ENCODE measurements at places on chromosomes 3 and 15.

DNA sequence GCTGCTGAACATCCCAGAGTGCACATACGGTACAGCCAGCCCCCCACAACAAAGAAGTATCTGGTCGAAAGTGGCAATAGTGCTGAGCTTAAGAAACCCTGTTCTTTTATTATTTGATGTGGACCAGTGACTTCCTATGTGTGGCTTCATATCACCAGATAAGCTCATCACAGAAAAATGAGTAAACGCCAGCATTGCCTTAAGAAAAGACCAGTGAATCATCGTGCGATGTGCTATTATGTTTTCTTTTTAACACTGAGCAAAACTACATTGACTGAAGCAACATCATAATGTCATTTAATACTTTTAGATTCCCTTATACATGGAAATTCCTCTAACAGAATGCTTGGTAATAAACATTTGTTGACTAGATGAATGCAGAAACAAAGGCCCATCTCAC, 45.2 kb upstream of the ARRDC4 start:
- DNase-seq = no peak

- DNase-seq = no peak
These were observed 22.3 kb upstream of the CNOT10 start for GRCh38 chr3:32662647-32663046.

GRCh38 chr3:111684640-111685039, 89.5 kb upstream of the ZBED2 start:
- no peak for DNase-seq

DNA sequence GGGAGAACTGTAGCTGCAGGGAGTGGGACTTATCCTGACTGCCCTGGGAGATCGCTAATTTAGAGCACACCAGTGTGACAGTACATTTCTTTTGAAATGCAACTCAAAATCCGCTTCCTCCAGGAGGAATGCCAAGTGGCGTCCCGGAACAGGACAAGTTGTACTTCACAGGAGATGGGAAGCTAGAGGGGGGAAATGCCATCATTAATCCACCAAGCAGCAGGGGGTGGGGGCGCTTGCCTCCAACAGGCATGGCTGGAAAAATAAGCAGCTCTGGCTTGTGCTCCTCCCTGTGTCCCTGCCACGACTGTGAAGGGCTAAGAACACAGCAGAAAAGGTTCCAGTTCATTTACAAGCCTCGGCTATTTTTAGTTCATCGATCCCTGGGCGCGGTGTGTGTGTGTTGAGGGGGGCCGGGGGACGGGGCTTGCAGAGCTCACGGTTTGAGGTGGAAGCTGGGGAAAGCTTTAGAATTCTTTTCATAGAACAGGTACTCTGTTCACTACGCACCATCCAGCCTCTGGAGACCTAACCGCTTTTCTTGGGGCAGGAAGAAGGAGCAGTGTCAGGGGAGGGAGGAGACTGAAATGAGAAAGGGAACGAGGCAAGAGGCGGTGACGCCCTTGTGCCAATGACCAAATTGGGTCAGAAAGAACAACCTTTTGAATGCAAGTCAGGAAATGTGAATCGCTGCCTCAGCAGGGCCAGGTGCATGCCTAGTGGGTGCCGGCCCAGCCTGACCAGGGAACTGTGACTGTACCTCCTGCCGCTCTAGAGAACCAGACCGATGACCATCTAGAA, 51.8 kb upstream of the DGKG start:
- peak; percentile 27 for DNase-seq

DNA sequence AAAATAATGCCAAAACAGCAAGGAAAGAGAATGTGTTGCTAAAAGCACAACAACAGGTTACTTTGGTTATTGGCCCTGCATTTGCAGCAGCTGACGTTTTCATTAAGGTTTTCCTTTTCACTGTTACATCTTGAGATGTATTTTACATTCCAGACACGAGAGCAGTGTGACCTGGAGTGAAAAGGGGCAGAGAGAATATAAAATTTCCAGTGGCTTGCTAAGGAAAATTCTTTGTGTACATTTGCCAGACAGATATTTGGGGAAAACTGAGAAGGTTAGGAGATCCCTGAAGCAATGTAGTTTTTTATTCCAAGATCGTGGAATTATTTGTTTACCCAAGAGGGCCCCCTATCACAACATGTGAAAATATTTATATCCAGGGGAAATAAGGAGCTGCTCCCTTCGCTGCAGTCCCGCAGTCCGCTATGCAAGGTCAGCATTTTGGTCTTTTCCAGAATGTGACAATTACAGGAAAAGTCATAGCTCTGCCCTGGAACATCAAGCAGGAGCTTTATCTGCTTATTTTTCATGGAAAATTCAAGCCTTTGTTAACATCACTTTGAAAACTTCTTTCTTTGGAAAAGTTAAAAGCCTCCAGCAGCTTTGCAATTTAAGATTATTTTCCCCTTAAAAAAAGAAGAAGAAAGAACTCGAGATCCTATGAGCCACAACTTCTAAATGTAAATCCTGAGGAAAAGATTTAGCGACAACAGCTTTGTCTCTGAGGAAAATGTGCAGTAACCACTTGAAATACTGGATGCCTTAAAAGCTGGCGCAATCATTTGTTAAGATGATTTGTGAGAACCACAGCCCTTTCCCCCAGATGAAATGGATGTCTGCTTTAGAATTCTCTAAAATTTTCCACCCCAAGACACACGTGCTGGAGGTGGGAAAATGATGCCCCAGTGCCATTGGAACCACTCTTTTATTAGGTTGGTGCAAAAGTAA, 256.4 kb upstream of the TPM1 start:
- DNase-seq = no peak

DNA sequence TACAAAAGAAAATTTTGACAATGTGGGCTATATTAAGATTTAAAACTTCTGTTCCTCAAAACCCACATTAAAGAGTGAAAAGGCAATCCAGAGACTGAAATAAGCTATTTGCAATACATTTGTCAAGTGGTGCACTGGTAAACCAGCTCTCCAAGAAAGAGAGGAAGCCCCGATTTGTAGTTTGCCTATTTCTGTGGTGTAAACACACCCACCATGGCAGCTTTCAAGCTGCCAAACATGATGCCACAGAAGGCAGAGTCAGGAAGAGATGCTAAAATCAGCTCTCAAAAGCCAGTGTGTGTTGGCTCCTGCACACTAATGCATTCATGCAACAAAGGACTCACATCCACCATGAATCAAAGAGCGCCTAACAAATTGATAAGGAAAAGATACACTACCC, 17.5 kb downstream of the RFTN1 start:
- no peak for DNase-seq

DNA sequence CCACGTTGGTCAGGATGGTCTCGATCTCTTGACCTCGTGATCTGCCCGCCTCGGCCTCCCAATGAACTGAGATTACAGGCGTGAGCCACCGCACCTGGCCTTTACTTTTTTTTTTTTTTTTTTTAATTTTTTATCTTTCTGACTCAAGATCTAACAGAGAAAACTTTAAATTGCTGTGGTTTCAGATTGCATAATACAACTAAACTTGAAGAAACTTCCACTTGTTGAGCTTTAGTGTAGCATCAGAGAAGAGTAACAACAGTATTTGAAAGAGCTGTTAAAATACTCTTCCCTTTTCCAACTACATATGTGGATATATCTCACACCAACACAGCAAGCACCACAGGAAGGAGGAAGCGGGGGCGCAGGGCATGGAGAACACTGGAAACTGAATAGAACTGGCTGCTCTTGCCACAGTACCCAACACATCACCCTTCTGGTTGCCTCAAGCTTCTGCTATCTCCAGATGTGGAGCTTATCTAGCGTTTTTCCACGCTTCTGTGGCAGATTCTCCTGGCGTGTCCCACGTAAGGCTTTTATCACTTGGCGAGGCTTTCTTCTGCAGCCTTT, 45.4 kb downstream of the MAP6D1 start:
- DNase-seq = no peak

DNA sequence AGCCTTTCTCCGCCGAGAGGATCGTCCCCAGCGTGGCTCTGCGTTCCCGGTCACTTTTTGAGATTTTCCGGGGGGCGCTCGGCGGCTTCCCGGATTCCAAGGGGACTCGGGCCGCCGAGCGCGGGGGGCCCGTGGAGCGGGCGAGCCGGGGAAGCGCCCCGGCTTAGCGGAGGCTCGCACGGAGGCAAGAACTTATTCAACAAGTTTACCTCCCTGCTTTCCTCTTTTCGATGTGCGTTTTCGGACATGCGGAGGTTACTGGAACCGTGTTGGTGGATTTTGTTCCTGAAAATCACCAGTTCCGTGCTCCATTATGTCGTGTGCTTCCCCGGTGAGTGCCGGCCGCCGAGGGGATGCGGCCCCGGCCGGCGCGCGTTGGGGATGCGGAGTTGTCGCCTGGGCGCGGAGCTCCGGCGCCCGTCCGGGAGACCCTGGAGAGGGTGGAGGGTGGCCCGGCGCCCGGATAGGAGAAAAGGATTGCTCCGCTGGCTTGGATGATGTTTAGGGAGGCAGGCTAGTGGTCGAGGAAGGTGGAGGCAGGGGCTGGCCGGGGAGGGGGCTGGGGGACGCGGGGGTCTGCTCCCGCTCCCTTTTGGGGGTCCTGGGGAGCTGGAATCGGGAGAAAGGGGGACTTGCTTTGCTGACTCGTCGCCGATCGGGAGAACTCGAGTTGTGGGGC, 810 bp downstream of the PTPRG start:
- DNase-seq = no peak

DNA sequence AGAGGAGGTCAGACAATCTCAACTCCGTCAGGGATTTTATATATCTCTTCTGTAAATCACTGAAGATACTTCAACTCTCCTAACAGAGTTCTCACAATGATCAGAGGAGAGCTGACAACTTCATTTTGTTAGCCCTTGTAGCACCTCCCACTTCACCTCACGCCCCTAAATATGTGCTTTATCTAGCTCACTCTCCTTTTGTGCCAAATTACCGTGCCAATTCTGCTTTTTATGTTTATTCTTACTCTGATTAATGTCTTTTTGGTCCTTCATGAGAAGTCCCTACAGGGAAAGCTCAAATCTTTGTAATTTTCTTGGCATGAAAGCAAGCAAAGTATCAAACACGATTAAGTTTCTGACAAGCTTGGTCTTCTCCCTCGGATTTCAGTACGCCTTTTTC, 636.1 kb upstream of the NAALADL2 start:
- DNase-seq = no peak

DNA sequence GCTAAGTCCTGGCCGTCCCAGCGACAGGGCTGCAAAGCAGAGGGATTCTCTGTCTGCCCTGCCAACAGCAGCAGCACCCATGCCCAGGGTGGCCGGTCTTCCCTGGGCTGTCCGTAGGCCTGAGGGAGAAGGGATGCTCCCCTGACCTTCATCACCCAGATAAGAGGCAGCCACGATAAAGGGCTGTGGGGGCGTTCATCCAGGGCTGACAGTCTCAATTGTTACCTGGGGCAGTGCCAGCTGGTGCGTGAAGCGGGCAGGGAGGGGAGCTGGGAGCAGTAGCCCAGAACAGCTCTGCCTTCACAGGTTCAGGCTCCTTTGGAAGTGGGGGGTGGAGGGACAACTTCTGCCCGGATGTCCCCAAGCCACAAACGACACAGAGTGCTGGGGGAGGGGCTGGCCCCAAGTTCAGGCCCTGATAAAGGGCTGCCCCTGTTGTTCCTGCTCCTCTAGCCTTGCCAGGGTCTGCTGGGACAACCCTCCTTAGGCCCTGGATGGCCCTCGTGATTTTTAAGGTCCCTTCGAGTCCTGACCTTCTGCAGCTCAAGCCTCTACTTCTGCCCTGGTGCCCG, 94.7 kb downstream of the RAB11A start:
- DNase-seq = no peak

DNA sequence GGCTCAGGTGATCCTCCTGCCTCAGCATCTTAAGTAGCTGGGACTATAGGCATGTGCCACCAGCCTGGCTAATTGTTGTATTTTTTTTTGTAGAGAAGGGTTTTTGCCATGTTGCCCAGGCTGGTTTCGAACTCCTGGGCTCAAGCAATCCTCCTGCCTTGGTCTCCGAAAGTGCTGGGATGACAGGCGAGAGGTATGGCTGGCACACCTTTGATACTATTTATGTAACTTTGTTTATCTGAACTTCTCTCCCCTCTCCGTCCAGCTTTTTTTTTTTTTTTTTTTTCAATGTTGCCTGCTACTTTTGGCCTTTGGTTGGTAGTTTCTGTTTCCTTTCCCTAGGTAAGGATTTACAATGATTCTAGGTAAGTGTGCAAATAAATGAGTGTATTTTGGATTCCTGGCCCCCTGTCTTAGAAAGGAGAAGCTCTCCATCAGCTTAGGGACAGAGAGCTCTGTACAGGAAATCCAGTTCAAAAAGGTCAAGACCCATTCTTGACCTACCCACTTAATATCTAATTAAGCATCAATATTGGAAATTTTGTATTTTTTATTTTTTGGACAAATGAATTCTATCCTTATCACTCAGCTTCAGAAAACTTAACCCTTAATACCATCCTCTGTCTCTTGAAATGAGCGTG, 6.8 kb downstream of the ARL6IP5 start:
- DNase-seq = no peak

DNA sequence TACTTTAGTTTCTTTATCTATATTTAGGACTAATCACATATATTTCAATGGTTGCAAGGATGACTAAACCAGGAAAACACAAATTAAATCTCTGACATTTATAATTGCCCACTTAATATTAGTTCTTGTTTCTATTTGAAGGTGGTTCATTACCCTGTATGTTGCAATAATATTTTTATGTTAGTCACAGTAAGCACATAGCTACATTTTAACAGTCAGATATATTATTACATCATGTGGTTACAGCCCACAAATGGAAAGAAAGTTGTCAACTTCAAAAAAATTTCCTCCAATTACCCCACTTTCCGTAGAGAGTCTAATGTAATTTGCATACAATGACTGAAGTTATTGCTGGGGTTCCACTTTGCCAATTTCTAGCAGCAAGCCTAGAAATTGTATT, 114.6 kb downstream of the TUSC7 start:
- no peak for DNase-seq

DNA sequence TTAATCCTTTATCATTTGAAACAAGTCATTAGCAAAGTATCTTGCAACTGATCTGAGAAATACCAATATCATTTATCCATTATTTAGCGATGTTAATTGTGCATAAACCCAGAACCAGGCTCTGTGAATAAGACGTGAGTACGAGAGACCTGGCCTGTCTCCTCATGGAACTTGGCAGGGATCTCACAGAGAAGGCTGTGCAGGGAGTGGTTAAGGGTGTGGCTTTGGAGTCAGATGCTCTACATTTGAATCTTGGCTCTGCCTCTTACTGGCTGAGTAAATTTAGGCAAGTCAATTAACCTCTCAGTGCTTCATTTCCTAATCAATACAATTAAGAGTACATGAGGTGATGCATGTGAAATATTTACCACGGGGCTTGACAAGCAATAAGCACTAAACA, 39.9 kb upstream of the TBL1XR1 start:
- no peak for DNase-seq

- DNase-seq = no peak
These were observed 258.9 kb downstream of the ABHD5 start for GRCh38 chr3:43949594-43949993.

DNA sequence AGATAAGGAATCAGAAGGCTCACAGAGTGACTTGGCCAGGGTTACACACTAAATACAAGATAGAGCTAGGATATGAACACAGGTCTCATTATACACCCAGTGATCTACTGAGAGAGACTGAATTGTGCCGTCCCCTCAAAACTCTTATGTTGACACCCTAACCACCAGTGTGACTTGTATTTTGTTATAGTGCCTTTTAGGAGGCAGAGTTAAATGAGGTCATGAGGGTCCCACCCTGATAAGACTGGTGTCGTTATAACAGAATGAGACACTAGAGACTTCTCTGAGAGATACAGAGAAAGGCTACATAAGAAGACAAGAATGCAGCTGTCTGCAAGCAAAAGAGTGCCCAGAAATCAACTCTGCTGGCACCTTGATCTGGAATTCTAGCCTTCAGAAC, 12.6 kb downstream of the KPNA1 start:
- DNase-seq = no peak

GRCh38 chr3:194272221-194272620, 78.9 kb downstream of the CPN2 start:
- DNase-seq = no peak

Data from urothelium cell line (cell line).